ENCODE measurements at places on chromosomes 1 and 21. TPM values are rescaled to one million over a fixed set of nuclear protein-coding genes. Genes with fewer than 3 reads are reported as not detected.

PTPN22 gene
- 0.32 TPM for total RNA-seq

ERRFI1 gene
- total RNA-seq = 123 TPM

PPIAL4G gene
- total RNA-seq = not detected

GRIK1 gene
- not detected for total RNA-seq

S100A1 gene
- not detected for total RNA-seq

COL11A1 gene
- 16.0 TPM for total RNA-seq

BMP8B gene
- not detected for total RNA-seq

FCGR1A gene
- total RNA-seq = not detected

HPDL gene
- total RNA-seq = 0.66 TPM

UBQLN4 gene
- total RNA-seq = 20.3 TPM

ZNF695 gene
- total RNA-seq = 1.7 TPM

GPR61 gene
- total RNA-seq = not detected

LRRC38 gene
- total RNA-seq = not detected

PHLDA3 gene
- total RNA-seq = 205 TPM

BRINP3 gene
- total RNA-seq = not detected

ANKRD34A gene
- 1.3 TPM for total RNA-seq

CNIH3 gene
- total RNA-seq = 3.4 TPM

SPRR1B gene
- not detected for total RNA-seq

CCDC30 gene
- total RNA-seq = 0.66 TPM
